Suprapubic skin (tissue), 4 donors: ENCODE measurements at places on chromosomes 1 and 21.

- no peak for DNase-seq
Observed at GRCh38 chr21:32567626-32568025, 17.7 kb downstream of the TCP10L start.

DNA sequence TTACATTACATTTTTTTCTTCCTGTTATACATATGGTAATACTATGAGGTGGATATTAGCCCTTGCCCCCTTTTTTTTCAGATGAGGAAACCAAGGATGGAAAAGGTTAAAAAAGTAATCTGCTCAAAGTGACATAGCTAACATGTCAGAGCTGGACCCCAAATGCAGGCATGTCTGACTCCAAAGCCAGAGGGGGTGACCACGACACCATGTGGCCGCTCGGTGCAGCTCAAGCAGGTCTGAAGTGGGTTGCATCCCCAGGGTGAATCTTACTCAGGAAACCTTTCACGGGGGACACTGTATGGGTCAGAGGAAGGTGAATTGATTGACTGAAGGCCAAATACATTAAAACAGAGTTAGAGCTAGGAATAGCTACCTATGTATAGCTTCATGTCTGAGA is 34.8 kb downstream of the CD34 start:
- no peak for DNase-seq

GRCh38 chr1:147243228-147243685 is 773 bp downstream of the CHD1L start:
- no peak for DNase-seq

- DNase-seq = no peak
Observed at GRCh38 chr1:20198296-20198695, 12.0 kb upstream of the PLA2G2C start.

- no peak for DNase-seq
Observed at GRCh38 chr21:41571938-41572510, 64.1 kb upstream of the TMPRSS2 start.

DNA sequence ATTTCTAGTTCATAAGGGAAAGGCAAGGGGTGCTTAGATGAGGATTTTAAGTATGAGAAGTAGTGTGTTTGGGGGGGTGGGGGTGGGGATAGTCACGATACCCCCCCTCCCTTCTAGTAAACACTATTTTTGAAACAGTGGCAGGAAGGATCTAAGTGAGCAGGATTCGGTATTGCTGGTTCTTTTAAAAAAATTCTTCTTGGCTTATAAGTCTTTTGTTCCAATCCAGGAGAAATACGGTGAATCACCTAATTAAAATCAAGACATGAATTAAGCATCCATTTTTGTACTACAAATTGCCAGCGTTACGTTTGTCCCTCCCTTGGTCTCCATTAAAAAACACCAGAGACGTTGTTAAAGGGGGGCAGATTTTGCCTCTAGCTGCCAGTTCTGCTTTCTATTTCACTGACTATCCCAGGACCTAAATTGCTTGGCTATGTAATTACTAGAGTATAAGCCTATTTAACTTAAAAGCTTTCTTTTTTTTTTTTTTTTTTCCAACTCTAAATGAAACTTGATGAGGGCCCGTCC is 911 bp downstream of the LMO4 start:
- DNase-seq = no peak

DNA sequence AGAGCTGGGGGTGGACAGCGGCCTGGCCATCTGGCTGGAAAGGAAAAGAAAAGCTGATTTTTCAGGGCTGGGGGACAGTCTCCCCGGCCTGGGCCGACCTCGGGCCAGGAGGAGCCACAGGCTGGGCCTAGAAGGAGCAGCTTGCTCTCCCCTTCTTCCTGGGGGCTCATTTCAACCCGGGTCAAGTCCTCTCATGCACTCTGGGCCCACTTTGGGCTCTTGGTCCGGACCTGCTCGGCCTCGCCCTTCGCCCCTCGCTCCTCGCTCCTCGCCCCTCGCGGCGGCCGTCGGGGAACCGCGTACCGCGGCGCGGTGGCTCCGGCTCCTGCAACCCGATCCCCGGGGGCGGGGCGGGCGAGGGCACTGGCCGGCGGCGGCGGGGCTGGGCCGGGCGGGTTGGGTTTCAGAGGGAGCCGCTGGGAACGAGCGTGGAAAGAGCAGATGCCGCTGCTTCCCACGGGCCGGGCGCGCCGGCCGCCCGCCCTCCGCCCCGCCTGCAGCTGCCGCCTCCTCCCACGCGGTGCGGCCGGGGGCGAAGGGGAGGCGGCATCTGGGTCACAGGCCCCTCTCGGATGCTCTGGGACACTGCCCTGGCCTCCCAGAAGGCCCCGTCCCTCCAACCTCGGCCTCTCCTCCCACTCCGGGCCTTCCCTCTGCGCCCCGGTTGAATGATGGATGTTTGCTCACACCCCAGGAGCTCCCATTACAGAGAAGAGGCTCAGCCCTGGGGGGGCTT is 6.6 kb downstream of the HEYL start:
- DNase-seq = no peak
